Heart left ventricle (tissue), 16 donors: ENCODE measurements at places on chromosomes 12 and 14. TPM values are rescaled to one million over a fixed set of nuclear protein-coding genes. Genes with fewer than 3 reads are reported as not detected.

Gene WNT1
- total RNA-seq, result not detected

Gene OAS2
- 9.8 TPM for total RNA-seq

DNA sequence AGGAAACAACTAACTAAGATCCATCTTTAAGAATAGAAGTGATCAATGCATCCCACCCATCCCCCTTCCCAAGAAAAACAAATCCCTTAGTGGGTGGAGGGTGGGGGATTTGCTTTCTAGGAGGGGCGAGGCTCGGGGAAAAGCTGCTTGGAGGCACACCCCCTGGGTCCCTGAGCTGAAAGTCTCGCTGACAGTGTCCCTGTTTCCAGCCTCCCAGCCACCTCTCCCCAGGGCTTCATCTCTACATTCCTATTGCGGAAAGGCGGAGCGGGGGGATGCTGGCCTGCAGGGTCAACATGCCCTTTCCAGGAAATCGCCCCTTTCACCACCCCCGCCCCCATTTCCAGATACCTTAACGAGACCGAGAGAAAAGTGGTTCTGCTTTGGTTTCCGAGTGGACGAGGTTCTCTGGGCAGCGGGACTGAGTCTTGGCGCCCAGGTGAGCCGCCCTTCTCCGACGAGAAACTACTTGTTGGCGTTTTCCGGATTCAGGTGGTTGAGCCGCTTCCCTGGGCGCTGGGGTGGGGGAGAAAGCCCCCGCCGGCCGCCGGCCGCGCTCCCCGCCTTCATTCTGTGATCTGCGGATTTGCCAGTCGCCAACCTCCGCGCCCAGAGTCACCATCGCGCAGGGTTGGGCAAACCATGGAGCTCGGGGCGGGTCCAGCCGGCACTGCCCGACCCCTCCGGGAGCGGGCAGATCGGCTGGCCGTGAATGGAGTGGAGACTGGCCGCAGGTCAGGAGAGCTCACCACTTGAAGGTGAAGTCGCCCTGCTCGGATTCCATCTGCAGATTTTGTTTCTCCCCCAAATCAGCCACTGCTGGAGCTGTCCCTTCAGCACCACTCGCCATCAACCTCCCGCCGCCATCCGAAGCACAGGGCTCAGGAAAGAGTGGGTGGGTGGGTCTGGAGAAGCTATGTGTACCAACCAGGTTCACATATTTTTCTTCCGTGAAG is 505 bp downstream of the KCNC2 start:
- peak; percentile 11 for DNase-seq

Gene CD27
- total RNA-seq, result not detected

DNA sequence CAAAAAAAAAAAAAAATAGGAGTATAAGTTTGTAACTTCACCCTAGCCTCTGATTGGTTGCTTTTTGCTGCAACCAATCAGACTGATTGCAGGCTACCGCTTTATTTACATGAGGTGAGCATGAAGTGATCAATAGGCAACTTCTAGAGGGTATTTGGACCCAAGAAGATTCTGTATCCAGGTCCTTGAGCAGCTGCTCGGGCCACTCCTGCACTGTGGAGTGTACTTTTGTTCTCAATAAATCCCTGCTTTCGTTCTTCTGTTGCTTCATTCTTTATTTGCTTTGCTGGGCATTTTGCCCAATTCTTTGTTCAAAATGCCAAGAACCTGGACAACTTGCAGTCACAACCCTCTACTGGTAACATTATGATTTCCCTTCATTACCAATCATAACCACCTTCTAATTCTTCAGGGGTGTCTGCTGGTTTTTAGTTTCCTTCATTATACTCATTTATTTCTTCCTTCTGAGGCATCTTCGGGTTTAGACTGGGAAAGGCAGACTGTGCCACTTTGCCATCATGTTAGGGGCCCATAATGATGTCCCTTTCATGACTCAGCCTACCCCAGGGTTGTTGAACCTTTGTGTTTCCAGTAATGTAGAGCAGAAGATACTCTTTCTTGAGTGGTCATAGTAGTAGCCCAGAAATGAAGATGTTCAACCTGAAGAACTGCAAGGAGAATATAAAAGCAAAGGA is 43.4 kb upstream of the LIMA1 start:
- DNase-seq, result no peak

Gene OR4E2
- total RNA-seq, result not detected

Gene ADAM21
- 0.11 TPM for total RNA-seq

Gene TBC1D30
- total RNA-seq, result 0.58 TPM

Gene LRP1-AS
- not detected for total RNA-seq

DNA sequence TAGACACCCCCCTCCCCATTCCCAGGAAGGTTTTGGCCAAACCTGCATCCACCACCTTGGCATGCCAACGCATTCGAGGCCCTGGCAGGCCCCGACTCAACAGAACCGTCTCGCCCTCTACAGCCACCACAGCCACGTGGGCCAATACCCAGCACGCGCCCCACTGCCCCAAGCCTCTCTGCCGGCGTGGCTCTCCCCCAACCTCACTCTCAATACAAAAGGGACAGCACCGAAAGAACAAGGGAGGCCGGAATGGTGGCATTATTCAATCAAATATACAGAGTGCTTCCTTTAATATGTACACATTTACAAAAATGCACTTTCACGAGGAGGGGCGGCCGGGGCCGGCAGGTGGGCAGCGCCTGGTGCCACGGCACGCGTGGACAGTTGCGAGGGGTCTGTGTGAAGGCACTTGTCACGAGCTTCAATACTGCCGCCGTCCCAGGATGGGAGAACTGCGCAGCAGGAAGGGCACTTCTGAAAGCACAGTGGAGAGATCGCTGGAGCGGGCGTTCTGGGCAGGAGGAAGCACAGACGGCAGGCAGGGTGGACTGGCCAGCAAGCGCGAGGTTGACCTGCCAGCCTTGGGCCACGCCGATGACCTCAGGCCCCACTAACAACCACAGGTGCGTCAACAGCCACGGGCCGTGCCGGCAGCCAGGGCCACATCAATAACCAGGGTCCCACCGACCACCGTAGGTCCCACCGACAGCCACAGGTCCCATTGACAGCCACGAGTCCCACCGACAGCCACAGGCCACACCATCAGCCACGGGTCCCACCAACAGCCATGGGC is 26.9 kb downstream of the JAG2 start:
- DNase-seq, result no peak

DNA sequence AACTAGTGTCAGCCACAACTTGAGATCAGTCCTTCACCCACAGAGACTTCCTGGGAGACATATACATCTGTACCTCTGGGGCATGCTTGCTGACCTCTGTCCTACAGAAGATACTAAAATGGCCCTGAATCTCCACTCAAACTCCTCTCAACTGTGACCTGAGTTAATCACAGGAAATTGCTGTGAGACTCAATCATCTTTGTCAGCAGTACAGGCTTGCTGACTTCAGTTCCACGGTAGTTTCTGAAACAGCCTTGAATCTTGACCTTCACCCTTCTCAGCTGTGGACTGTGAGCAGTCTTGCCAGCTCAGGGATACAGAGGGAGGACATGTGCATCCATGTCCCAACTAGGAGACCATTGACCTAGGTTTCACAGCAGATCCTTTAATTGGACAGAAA is 1.4 kb upstream of the KLRC1 start:
- DNase-seq, result no peak

GRCh38 chr12:75585330-75585729 is 73.9 kb upstream of the KRR1 start:
- no peak for DNase-seq

Gene MEG3
- total RNA-seq, result 37.7 TPM

Gene ASCL4
- not detected for total RNA-seq

- no peak for DNase-seq
Measured at GRCh38 chr12:113610698-113611097, 139.0 kb upstream of the LHX5 start.

- DNase-seq, result no peak
Measured at GRCh38 chr14:104843006-104843405, 22.1 kb upstream of the CEP170B start.

DNA sequence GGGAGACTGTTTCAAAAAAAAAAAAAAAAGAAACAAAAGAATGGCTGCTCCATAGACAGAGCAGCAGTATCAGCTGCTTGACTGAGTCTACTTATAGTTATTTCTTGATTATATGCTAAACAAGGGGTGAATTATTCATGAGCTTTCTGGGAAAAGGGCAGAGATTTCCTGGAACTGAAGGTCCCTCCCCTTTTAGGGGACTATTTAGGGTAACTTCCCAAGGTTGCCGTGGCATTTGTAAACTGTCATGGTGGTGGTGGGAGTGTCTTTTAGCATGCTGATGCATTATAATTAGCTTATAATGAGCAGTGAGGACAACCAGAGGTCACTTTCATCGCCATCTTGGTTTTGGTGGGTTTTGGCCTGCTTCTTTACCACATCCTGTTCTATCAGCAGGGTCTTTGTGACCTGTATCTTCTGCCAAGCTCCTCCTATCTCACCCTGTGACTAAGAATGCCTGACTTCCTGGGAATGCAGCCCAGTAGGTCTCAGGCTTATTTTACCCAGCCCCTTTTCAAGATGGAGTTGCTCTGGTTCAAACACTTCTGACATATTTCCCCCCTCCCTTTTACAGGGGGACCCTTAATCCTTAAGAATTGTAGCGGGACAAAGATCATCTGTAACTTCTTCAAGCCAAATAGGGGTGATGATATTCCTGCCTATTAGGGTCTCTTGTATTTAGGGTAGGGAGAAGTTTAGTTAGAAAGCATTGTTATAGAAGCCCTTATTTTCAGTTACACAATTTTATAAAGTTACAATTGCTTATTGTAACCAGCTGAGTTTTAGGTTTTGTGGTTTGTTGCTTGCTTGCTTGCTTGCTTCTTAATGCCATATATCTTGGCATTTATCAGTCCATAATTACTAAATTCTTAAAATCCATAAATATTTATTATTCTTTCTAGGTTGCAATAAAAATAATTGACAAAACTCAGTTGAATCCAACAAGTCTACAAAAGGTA is 42.5 kb downstream of the MARK3 start:
- no peak for DNase-seq

Gene BCL2L14
- not detected for total RNA-seq

DNA sequence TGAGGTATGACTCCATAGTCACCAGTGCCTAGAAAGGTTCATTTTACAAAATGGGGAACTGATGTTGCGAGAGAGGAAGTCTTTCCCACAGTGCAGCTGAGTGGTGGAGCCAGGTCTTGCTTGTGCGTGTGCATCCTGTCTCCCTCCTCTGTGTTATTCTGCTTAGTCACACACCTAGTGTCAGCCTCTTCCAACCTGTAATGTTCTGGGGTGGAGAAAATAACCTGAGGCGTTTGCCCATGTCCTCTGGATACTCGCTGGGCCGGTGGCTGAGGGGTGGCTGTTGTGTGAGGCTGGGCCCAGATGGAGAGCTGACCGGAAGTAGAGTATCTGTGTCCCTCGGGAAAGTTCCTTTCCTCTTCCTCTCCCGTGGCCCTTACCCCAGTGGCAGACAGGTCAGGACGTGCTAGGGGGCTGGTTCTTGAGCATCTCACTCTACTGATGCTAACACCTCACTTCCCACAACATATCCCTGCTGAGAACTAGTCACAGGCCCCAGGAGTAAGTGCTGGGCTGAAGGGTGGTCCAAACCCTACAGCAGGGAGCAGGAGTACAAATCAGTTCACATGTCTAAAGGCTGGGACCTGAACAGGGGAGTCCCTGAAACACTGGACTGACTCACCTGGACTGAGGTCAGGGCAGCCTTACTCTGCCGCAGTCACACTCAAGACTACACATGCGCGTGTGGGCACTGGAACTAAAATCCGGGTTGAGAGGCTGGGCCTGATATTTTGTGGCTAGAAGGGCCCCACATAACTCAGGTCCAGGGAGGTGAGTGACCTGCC is 7.0 kb downstream of the MLF2 start:
- DNase-seq, result no peak

Gene RESF1
- 36.7 TPM for total RNA-seq

DNA sequence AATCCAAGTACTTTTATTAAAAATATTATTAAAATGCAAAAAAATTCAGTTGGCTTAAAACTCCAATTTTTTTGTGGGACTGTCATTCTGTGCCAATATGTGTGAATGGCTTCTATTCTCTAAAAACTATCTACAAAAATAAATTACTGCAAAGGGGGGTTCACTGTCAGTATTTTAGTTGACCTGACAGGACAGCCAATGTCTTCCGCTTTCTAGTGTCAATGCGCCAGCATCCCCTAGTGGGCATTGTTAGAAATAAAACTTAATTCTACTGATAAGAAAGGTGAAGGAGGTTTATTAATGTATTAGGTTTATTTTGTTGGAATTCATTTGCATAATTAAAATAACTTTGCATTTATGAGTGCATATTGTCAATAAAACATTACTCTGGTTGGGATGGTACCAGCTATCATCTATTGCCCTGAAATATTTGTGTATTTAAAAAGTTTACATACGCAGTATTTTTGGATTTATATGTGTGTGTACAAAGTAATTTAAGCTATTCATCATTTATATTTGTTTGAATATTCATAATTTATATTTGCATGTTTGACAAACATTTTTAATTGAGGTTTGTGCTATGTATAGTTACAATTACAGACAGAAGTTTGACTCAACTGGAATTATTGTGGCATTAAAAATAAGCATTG is 527.2 kb downstream of the FLRT2 start:
- DNase-seq, result no peak

DNA sequence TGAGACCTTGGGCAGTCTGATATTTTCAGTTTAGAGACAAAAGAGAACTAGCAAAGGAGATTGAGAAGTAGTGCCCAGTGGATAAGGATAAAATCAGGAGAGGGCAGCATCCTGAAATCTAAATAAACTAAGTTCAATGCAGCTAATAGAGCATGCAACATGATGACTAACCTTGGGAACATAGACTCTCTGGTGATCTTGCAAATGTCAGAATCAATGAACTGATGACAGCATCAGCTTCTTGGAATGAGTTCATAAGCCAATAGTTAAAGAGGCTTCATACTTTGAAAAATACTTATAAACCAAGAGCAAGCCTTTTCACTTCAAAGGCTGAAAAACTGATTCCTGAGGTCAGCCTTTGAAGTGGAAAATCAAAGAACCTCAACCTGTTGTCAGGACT is 8.2 kb downstream of the TAS2R19 start:
- no peak for DNase-seq

Gene CCDC175
- total RNA-seq, result not detected

Gene AMIGO2
- total RNA-seq, result 1.5 TPM

GRCh38 chr12:131805421-131805820 is 22.8 kb upstream of the MMP17 start:
- DNase-seq, result no peak

- DNase-seq, result no peak
Measured at GRCh38 chr12:91910871-91911388, 234.7 kb downstream of the BTG1 start.

GRCh38 chr14:63855281-63855680 is 2.5 kb downstream of the SYNE2 start:
- DNase-seq, result no peak

DNA sequence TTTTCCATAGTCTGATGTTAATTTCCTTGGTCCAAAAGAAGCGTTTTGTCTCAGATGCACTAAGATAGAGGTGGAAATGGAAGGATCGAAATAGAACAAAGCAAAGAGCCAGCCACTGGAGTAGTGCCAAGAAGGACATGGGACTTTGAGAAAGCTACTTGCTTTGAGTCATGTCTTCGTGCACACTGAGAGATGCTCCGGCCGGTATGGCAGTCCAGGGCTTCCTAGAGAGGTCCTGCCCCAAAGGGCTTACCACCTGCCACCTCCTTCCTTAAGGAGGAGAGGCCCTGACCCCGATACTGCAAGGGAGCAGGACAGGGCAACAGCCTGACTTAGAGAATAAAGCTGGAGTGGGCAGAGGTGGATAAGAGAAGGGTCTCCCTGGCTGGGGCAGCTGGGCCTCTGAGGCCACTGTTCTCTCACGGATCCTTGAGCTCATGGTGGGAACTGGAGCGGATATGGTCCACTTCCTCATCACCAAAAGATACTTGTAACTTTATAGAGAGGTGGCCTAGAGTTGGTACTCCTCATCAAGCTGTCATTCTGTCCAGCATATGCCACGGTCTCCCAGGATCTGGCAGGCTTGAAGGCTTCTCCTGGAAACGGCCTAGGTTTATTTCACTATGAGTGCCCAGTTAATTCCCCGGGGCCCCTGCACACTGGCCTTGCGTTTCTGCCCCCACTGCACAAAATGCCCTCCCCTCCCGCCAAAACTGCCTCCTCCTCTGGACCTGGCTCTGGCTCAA is 57.4 kb downstream of the FOXN3 start:
- DNase-seq, result no peak
